Activated T-helper 17 cell treated with anti-CD3 and anti-CD28 coated beads, Interleukin-2, amount 50 U/mL, for 72 hours (primary cell): ENCODE measurements at places on chromosomes 3 and 15. TPM values are rescaled to one million over a fixed set of nuclear protein-coding genes. Genes with fewer than 3 reads are reported as not detected.

Gene NOX5
- not detected for total RNA-seq

Gene IGSF11
- total RNA-seq = 0.24 TPM

Gene SEMA3F
- not detected for total RNA-seq

Gene CCK
- total RNA-seq = not detected

Gene DLEC1
- 2.0 TPM for total RNA-seq

Gene FHIT
- total RNA-seq = 12.2 TPM

Gene CDC25A
- total RNA-seq = 18.8 TPM
